ENCODE measurements at places on chromosomes 3 and 15.

GRCh38 chr15:96334705-96335410 lies 4.4 kb downstream of the NR2F2 start:
- no peak for DNase-seq

DNA sequence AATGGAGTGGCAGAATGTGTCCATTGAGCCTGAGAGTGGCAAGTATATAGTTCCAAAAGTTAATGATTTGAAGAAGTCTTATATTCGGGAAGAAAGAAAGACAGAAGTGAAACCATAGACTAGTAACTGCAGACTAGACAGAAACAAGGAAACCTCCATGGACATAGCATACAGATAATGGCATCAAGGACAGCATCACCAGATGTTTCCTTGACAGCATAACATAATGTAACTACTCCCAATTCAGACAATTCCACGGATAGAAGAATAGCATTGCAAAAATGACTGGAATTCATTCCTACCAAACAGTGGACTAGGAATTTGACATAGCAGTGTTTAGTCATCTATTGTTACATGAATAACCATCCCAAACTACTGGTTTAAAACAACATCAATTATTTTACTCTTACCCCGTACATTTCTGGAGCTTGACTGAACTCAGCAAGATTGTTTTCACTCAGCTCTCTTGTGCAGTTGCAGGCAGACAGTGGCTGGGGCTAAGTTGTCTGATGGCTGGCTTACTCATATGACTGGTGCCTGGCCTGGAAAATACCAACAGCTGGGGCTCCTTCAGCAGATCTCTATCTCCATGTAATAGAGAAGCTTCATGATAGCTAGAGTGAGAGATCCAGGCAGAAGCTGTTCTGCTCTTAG lies 109.7 kb upstream of the GADL1 start:
- DNase-seq = no peak

DNA sequence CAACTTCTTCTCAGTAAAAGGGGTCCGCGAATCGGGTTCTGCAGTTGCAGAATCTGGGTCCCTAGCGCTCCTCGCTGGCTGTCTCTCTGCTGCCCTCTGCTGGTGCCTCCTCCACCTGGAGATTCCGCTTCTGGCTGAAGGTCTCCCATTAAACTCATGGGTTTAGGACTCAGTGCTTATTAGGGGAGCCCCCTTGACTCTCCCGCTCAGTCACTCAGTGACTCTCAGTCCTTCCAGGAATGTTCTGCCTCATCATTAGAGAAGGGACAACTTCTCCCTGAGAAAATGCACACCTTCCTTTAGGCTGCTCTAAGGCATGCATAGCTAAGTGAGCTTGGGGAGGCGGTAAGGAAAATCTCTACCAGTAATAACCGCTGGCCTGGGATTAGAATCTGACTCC lies 7.1 kb downstream of the CPN2 start:
- peak; percentile 48 for DNase-seq

- no peak for DNase-seq
Observed at GRCh38 chr15:78129077-78129750, 2.0 kb downstream of the CIB2 start.

- DNase-seq = no peak
Observed at GRCh38 chr3:142013993-142014392, 135.4 kb downstream of the TFDP2 start.

DNA sequence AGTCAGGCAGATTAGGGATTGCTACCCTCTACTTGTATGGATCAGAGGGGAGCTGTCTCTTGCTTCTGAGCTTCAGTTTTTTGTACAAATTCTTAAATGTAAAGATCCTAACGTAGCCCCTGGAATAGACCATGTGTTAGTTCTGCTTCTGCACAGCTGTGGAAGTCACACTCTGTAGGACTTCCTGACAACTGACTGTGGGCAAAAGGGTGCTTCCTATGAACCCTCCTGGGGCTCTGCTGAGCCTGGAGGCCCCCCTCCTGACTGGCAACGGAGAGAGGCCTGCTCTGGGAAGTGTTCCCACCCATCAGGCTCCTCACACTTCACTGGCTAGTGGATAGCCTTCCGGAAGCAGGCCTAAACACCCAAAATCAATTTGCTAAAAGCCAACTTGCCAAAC lies 131.0 kb downstream of the RPLP1 start:
- no peak for DNase-seq

- DNase-seq = no peak
Observed at GRCh38 chr3:138829097-138829496, 5.6 kb downstream of the PIK3CB start.

- no peak for DNase-seq
Observed at GRCh38 chr15:84855136-84855535, 29.3 kb upstream of the SLC28A1 start.

DNA sequence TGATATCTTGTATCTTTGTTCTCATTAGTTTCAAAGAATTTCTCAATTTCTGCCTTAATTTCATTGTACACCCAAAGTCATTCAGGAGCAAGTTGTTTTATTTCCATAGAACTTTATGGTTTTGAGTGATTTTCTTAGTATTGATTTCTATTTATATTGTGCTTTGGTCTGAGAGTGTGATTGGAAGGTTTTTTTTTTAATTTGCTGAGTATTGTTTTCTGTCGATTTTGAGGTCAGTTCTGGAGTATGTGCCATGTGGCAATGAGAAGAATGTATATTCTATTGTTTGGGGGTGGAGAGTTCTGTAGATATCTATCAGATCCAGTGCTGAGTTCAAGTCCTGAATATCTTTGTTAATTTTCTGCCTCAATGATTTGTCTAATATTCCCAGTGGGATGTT lies 138.4 kb downstream of the MOBP start:
- DNase-seq = no peak

DNA sequence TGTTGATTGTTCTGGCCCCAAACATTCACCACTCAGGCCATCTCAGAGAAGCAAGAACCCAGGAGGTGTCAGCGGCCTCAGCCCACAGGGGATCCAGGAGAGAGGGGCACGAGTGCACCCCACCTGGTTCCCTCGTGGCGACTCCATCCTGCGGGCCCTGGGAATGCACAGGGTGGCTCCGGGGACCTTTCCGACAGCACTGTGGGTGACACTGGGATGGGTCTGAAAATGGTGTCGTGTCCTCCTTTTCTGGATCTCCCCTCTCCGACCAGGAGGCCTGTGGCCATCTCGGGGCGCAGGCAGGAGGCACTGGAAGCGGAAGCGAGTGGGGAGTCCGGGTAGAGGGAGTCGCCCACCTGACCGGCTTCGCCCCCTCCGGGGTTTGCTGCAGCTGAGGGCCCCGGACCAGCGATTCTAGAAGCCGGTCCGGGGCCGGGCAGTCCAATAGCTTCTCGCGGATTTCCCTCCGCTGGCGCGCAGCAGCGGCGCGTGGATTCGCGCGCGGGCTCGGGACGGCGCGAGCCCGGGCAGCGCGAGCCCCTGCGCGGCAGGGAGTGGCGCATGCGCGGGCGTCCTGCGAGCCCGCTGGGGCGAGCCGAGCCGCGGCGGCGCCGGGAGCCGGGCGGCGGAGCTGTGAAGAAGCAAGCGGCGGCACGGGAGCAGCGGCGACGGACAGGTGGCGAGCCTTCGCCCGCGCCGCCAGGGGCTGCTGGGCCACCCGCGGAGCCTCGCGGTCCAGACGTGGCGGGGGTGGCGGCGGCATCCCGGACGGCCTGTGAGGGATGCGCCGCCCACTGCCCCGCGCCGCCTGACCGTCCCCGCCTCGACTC lies at the start of gene DOCK3:
Gene DOCK3 (plus strand): TSS at position 579 of the 830 bp plus-strand sequence. CDS start 337 bp downstream, outside the sequence.
- DNase-seq = peak; percentile 49

DNA sequence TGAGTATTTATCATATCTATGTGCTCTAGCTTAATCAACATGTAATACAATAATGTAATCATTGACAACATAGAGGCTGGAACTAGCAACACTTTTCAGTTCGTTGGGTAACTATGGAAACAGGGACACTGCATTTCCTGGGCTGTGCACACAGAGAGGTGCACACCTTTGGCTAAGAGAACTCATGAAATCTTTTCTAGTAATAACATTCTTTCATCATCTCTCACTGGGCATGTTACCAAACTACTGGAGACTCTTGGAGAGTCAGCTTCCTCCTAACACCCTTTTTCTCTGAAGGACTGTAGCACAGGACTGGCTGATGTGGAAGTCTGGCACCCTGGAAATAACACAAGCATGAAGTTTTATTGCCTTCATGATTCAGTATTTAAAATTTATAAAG lies 135.6 kb downstream of the KCNMB2 start:
- no peak for DNase-seq

GRCh38 chr3:9690451-9691450 lies 12.9 kb upstream of the CPNE9 start:
- DNase-seq = no peak

- peak; percentile 35 for DNase-seq
Observed at GRCh38 chr3:170467571-170468147, 49.0 kb downstream of the CLDN11 start.

GRCh38 chr3:58308728-58309127 lies 2.4 kb downstream of the HTD2 start:
- DNase-seq = no peak

- DNase-seq = no peak
Observed at GRCh38 chr15:90074023-90074422, 28.2 kb downstream of the IDH2 start.
